ENCODE measurements at places on chromosomes 2 and 18.

GRCh38 chr2:193251909-193252308 lies 1057.2 kb upstream of the TMEFF2 start:
- no peak for DNase-seq

- no peak for DNase-seq
These were observed 91.9 kb downstream of the MRO start for GRCh38 chr18:50727721-50728471.

GRCh38 chr2:134782792-134783191 lies 55.6 kb upstream of the ACMSD start:
- peak; percentile 13 for DNase-seq

DNA sequence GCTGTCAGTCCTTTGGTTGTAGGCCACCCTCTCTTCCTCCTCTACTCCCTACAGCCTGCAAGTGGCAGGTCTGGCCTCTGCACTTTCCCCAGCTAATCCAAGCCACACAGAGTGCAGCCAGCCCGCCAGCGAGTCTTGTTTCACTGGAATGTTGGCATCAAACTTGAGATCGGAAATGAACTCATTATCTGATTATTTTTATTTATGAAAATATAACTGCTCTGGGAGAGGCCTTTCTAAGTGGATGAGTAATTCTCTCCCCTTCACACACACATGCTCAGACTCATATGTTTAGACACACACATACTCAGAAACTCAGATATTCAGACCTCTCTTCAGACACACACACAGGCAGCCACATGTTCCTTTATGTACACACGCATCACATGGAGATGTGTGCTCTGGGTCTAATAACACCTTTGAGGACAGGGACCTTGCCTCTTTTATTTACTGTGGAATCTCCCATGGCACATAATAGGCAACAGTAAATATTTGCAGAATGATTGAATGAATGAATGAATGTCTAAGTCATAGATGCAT lies 151.3 kb downstream of the ZFP36L2 start:
- DNase-seq, result peak; percentile 97

DNA sequence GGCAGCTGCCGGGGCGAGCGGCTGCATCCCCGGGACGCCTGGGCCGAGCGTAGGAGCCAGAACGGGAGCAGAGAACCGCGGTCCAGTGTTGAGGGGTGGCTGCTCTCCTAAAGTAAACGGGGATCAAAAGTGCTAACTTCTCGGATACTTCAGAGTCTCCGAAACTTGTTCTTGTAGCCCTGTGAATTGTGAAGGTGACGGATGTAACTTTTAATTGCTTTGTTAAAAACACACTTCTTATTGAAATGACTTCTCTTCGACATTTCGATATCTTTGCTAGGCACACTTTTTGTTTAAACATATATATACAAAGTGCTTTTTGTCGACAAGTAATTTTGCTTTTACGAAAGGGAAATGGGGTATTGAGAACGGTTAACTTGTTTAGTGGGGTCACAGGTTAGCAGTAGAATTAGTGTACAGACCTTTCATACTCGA lies 540 bp downstream of the ATP9B start:
- no peak for DNase-seq

- no peak for DNase-seq
These were observed 779.5 kb upstream of the LRRTM1 start for GRCh38 chr2:81084101-81084500.

GRCh38 chr2:160735696-160736095 lies 242.1 kb upstream of the RBMS1 start:
- DNase-seq, result no peak

- DNase-seq, result no peak
These were observed 31.7 kb downstream of the ACMSD start for GRCh38 chr2:134869946-134870736.

All from PC-9 (cell line).